Spleen (tissue), 13 donors: ENCODE measurements at places on chromosomes 2 and 18.

DNA sequence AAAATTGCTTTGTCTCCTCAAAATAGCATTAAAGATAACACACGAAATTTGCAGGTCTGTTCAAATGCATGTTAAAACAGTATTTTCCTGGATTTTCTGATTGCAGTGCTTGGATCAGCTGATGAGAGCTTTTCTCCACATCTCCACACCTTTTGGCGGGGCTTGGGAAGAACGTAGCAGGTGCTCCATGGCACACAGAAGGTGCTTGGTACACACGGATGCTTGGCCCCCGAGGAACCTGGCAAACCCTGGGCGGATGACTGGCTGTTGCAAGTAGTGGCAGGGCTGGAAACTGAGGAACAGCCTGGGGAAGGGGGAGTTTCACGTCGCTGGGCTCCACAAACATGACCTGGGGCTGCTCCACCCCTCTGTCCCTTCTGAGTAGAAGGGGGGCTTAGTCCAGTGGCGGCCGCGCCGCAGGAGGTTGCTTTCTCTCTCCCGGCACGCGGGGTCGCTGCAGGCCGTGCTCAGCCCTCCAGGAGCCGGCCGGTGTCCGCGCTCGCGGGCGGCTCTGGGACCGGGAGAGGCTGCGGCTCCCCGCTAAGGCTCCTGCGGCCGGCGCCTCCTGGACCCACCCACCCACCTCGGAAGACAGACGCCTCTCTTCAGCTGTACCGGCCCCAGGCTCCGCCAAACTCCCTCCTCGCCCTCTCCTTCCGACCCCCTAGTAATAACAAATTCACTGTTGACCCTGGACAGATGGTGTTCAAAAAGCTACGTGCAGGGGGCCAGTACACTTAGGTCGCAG, 69.3 kb downstream of the MARCO start:
- no peak for DNase-seq

GRCh38 chr2:154067124-154067523, 195.4 kb downstream of the GALNT13 start:
- DNase-seq: no peak

- DNase-seq: no peak
Observed at GRCh38 chr18:35467624-35468016, 30.1 kb downstream of the INO80C start.

- no peak for DNase-seq
Observed at GRCh38 chr2:183172220-183172887, 48.1 kb downstream of the NUP35 start.

- no peak for DNase-seq
Observed at GRCh38 chr2:177331466-177331997, 61.0 kb upstream of the AGPS start.
